ENCODE measurements at places on chromosomes 3 and 15.

DNA sequence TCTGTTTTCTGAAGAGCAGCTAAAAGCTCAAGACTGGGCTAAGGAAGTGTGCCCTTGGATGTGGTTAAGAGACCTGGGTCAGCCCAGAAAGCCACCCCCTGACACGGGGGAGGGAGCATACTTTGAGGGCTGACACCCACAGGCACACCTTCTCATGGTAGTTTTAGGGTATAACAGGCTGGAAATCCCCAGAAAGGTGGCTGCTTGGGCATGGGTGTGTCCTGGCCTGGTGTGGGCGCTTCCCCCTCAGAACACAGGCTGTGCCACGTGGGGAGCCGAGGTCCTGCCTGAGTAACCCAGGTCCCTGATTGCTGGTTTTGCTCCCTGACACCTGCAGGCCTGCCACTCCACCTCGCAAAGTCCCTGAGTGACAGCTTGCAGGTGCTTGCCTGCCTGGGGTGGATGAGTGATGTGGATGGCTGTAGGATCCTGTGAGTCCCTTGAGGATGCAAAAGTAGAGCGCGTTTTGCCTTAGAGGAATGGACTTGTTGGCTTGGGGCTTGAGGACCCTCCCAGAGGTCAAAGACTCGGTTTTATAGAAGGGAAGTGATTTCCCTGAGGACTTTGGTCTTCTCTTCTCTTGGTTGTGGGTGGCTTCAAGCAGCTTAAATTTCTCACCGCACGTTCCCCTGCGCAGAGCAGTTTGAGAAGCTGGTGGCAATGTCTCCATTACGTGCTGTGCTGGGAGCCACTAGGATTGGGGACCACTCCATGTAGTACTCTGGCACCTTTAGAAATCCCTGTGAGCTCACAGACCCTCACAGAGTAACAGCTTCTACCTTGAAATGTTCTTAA is 94.4 kb downstream of the DNASE1L3 start:
- no peak for DNase-seq

GRCh38 chr3:167521006-167521355 is 47.1 kb upstream of the SERPINI2 start:
- DNase-seq = no peak

DNA sequence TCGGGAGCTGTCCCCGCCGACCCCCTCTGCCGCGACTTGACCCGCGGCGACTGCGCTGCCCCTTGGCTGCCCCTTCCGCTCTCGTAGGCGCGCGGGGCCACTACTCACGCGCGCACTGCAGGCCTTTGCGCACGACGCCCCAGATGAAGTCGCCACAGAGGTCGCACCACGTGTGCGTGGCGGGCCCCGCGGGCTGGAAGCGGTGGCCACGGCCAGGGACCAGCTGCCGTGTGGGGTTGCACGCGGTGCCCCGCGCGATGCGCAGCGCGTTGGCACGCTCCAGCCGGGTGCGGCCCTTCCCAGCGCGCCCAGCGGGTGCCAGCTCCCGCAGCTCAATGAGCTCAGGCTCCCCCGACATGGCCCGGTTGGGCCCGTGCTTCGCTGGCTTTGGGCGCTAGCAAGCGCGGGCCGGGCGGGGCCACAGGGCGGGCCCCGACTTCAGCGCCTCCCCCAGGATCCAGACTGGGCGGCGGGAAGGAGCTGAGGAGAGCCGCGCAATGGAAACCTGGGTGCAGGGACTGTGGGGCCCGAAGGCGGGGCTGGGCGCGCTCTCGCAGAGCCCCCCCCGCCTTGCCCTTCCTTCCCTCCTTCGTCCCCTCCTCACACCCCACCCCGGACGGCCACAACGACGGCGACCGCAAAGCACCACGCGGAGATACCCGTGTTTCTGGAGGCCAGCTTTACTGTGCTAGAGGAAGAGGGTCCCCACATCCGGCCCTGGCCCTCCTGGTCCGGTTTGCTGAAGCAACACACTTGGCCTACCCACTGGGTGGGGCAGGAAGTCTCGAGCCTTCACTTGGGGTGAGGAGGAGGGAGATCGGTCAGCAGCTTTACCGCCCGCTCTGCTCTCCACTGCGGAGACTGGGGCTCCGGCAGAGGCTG is at the start of gene RASSF1:
TSS of gene RASSF1 (minus strand) at position 389 of the 882 bp plus-strand sequence. CDS start at position 358, 31 bp downstream.
- peak; percentile 57 for DNase-seq

- peak; percentile 55 for DNase-seq
Observed at GRCh38 chr3:185825006-185825638, at the start of gene IGF2BP2. IGF2BP2 (minus strand) TSS chr3:185825042; CDS start chr3:185824960, 82 bp downstream.

DNA sequence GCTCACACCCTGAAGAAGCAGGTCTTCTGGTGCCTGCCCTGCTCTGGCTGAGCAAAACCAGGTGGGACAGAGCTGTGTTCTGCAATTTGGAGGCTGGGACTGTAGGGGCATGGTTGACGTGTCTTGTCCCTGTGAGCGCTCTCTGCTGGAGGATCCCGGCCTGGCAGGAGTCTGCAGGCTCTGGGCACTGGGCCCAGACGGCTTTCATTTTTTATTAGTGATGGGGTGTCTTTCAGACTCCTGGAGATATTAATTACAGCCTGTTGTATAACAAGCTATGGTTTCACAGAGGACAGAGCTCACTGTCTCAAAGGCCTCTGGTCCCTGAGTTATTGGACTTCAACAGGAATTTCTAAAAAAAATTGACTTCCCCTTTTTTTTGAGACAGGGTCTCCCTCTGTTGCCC is 29.5 kb upstream of the ZNF710 start:
- peak; percentile 51 for DNase-seq
